Dorsolateral prefrontal cortex (tissue), 122 donors: ENCODE measurements at places on chromosomes 7 and 10. TPM values are rescaled to one million over a fixed set of nuclear protein-coding genes. Genes with fewer than 3 reads are reported as not detected.

DNA sequence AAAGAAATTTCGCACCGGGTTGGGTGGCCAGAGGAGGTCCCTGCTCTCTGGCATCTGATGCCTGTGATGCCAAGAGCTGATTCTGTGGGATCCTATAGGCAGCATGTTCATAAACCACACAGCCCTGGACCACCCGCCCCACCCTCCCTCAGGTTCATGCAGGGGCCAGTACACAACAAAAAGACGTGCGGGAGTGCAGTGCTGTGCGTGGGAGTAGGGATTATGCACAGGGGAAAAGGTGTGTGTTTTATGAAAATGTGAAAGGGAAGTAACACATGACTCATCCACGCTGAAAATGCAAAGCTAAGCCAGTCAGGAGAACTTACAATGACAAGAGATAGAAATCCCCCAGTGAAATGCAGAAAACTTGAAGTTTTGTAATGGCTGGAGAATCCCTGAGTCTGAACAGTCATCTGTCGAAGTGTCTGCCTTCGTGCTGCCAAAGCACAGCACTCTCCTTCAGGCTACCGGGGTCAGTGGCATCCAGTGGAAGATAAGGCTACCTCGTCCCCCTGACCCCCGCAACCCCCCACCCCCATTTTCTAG is 1.1 kb downstream of the KIAA1217 start:
- DNase-seq: no peak

The TFEC gene
- 2.1 TPM for total RNA-seq

- DNase-seq: no peak
These were observed 234.3 kb upstream of the MBL2 start for GRCh38 chr10:53006663-53007526.

The RNF32 gene
- total RNA-seq: 4.8 TPM

DNA sequence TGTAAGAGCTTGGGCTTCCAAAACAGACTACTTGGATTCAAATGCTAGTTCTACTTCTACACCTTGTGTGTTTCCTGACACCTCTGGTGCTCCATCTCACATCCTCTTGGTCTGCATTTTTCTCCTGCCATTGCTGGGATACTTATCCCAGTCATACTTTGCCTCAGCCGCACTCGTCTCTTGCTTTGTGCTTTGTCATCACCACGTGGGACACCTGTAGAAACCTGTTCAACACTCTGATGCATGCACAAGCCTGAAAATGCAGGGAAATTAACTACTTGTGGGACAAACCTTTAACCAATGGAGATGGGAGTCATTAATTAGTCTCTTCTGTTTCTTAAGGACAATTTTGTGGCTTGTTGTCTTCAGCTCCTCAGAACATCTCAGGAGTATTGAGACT is 94.2 kb upstream of the PHYHIPL start:
- no peak for DNase-seq

DNA sequence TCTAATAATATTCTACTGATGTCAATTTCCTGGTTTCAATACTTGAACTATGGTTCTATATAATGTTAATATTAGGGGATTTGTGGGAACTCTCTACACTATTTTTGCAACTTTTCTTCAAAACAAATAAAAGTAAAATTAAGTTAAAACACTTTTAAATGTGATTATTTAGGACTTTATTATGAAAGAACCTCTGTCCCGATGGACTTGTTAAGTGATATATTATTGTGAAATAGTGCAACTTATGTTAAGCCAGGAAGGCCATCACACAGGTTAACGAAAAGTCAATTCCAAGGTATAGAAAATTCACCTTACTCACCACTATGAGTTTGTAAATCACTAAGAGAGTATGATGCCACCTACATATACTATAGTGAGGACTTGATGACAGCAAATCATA is 79.2 kb downstream of the IMMP2L start:
- DNase-seq: no peak

DNA sequence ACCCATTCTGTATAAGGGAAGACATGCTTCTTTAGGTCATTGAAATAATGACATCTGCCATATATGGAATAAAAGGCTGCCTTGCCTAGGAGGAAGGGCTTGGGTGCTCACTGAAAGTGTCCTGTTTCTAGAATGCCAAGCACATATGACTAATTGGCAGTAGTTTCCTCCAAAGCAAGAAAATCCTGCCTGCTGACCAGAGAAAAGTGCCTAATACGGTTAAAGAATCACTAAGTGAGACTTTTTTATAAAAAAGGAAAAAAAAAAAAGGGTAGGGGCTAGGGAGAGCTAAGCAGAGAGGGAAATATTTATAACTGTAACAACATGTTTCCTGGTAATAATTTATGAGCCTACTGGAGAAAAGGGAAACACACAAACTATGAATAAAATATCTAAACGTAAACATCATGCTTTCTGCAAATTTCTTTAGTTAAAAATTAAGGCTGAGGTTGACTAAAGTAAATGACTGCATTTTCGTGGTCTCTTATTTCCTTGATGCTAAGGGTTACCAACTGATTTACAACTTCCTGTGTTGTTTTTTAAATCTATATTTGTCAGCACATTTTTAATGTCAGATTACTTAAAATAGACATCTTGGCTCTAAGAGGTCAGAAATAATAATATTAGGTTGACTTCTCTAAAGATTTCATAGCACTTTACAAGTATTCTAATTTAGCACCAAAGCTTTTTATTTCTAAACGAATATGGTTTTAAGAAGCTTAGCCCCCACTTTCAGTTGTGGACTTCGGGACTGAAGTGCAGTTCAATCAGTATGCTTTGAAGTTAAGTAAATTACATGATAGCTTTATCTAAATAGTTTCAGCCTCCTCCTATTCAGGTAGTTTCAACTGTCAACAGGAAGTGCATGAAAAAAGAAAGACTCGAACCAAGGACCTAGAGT is 89.6 kb downstream of the CABCOCO1 start:
- DNase-seq: no peak

The POU6F2 gene
- total RNA-seq: 7.7 TPM

DNA sequence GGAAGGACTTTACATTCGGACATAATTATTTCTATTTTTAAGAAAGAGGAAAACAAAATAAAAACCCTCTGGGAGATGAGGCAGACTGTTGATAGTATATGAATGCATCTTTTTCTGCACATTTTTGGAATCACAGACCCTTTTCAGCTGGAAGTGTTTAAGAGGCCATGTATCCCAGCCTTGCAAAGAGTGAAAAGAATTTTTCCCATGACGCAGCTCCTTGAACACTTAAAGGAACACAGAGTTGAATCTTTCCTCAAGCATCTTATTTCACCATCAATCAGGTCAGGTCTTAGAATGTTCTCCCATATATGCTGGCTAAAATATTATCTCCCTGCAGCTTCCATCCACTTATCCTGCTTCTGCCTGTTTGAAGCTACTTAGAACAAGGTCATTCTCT is 45.9 kb upstream of the PAPSS2 start:
- no peak for DNase-seq

GRCh38 chr7:73823257-73823656 is 7.5 kb upstream of the CLDN4 start:
- DNase-seq: no peak

GRCh38 chr10:42960991-42961795 is 115.7 kb upstream of the RET start:
- DNase-seq: no peak

- DNase-seq: no peak
These were observed 180.6 kb downstream of the CAMK1D start for GRCh38 chr10:12529976-12530375.

- DNase-seq: no peak
These were observed 806.6 kb downstream of the NXPH1 start for GRCh38 chr7:9240001-9240400.

DNA sequence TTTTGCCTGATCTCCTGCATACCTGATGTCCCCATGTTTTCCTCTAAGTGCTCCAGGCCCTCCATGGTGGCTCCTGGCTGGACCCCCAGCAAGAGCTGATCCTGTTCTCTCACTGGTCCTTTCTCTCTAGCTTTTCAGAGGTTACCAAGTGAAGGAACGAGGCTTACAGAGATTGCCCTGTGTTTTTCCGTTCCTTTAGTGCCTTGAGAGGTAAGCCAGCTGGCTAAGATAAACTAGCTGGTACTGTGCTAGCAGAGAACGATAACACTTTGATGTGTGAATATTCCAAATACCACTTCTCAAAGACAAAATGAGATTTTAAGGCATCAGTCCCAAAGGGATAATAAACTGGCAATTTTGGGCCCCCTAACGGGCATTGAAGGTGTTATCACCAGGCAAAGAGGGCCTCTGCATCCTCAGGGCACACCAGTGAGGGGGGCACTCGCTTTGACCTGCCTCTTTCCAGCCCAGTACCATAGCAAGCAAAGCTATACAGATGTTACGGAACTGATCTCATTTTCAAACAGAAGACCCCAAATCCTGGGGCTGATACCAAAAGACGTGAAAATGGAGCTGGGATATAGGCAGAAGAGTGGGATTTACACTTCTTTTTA is 8.4 kb upstream of the CCNY start:
- DNase-seq: no peak

DNA sequence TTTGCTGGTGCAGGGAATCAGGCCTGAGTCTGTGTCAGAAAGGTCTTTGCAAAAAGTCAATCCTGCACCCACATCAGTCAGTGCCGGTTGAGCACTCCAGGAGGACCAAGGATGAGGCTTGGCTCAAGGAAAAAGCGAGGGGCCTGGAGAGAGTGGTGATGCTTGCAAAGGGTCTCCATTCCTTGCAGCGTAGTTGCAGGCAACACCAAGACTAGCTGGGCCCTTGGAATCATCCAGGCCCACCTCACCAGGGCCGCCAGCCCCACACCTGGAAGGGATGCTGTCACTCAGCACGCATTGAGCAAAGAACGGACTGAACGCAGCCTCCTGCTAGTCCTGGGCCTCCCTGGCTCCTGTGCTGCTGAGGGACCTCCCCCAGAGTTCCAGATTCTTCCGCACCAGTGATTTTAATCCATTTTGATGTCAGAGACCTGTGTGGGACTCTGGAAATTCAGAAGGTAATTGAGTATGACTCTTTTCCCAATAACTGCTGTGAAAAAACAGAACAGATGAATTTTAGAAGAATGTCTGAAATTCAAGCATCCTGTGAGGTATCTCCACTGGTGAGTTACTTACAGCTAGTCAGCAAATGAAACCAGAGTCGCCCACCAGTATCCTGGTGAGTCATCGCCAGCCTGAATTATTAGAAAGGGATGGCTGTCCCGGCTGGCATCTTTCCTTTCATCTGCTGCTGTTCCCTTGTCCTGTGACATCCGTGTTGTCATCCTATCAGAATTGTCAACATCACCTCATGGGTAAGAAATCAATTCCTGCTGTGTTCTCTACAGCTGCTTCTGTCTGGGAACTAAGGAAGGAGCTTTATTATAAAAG is 150.8 kb upstream of the NPS start:
- DNase-seq: no peak

- no peak for DNase-seq
These were observed 15.0 kb upstream of the CADPS2 start for GRCh38 chr7:122901250-122901649.

The PIP gene
- total RNA-seq: not detected

- DNase-seq: no peak
These were observed 77.4 kb upstream of the IGFBP3 start for GRCh38 chr7:45998506-45998905.

The PITX3 gene
- not detected for total RNA-seq

The C10orf105 gene
- 7.9 TPM for total RNA-seq

The PNLIPRP1 gene
- not detected for total RNA-seq

DNA sequence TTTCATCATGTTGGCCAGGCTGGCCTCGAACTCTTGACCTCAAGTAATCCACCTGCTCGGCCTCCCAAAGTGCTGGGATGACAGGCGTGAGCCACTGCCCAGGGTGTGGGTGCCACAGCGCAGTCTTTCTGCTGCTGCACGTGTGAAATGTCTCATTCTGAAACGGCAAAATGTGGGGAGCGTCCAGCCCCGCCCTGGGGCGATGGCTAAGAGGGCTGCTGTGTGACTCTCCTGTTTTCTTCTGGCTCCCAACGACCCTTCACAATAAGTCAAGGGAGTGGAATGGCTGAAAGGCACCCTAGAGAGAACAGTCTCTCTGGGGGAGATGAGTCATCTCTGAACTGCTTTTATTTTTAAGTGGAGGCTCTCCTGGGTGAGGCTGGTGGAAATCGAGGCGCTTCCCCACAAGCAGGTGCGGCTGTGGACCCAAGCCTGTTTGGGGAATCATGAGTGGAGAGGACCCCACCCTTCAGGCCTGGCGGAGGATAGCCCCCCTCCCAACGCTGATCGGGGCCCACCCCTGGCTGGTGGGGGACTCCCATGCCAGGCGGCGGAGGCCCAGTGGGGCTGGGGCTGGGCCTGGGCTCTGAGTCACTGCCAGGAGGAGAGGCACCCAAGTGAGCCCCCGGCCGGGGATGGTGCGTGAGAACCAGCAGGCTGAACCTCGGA is 18.0 kb downstream of the ADAP1 start:
- DNase-seq: no peak

The CFAP69 gene
- total RNA-seq: 11.2 TPM

The MSMB gene
- not detected for total RNA-seq

DNA sequence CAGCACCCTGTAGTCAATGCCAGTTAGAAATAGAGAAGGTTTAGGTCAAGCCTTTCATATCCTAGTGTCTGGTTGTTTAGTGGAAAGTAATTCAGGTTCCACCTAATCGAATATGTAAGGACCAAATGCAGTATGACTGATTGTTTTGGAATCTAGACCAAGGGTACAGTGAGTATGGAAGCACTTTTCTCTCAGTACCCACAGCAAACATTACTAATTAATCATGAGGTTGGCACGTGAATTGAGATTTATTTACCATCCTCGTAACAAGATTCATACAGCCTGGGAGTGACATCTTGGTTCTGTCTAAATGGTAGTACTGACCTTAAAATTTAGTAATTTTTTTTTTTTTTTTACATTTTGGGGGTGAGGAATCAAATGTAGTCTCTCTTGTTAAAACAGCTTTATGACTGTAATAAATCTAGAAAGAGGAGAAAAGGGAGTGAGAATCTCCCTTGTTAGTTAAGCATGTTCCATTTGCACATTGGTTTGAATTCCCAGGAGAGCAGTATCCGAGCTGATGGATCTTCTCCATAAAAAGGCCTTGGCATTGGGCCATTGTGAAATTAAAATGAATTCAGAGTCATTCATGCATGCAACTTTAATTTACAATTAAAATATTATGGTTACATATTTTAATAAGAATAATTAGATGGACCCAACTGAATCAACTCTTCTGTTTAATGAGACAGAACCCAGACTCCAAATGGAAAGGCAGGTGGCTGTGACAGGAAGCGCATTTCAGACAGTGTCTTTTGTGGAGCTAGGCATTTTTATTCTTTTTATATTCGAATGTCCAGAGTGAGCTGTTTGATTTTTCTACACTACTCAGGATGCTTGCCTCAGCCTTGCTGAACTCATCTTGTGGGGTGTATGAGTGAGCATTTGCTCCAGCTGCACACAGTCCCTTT is 57.6 kb downstream of the SNX10 start:
- DNase-seq: no peak

The PNLIP gene
- not detected for total RNA-seq

The TRIM50 gene
- total RNA-seq: 1.2 TPM
